Activated naive CD4-positive, alpha-beta T cell treated with Interleukin-2 at 50 U/mL for 16 hours (primary cell): ENCODE measurements at places on chromosomes 6 and 20.

DNA sequence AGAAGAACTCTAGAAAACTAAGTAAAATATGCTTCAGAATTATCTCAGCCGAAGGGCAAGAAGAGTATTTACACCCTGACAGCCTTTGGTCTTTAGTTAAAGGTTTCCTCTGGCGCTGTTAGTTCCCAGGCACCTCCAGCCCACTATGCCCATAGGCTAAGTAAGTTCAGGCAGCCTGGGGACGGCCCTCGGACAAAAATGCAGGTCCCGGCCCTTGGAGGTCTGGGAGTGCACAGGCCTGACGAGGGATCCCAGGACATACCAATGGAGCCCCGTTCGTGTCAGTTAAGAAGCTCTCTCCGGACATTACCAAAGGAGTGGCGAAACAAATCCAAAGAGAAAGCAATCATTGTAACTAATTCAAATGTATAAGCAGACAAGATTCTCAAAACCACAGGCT, 311.8 kb downstream of the CD83 start:
- no peak for DNase-seq

- no peak for DNase-seq
Observed at GRCh38 chr20:5211803-5212714, 85.3 kb downstream of the CDS2 start.

GRCh38 chr6:108565091-108565766, 4.5 kb downstream of the FOXO3 start:
- DNase-seq: no peak

- no peak for DNase-seq
Observed at GRCh38 chr20:13461849-13462458, 176.8 kb downstream of the TASP1 start.

DNA sequence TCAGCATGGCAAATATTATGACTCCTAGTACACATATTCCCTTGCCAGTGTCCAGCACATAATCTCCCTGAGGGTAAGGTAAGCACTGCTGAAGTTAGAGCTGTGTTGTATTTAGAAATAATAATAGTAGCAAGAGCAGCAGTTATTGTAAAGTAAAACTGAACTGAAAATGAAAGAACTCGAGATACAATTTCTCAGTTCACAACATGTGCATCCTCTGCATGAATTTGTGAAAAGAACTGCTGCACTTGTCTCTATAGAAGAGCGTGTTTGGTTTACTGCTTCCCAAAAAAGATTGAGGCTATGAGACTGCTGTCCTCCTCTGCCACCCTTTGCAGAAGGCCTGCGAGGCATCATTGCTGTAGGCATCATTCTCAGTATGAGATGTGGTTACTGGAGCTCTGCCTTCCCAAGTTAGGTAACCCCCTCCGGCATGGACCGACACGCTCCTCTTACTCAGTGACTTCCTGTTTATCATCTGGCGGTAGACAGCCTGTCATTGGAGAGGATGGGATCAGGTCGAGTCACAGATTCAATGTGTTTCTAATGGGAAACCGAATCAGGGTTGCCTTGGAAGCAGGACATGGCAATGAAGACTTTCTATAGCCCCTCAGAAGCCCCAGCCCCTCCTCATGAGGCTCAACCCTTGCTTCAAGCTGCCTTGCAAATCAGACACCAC, 48.1 kb downstream of the SLC24A3 start:
- no peak for DNase-seq

- no peak for DNase-seq
Observed at GRCh38 chr6:170074435-170074834, 216.4 kb downstream of the DLL1 start.

DNA sequence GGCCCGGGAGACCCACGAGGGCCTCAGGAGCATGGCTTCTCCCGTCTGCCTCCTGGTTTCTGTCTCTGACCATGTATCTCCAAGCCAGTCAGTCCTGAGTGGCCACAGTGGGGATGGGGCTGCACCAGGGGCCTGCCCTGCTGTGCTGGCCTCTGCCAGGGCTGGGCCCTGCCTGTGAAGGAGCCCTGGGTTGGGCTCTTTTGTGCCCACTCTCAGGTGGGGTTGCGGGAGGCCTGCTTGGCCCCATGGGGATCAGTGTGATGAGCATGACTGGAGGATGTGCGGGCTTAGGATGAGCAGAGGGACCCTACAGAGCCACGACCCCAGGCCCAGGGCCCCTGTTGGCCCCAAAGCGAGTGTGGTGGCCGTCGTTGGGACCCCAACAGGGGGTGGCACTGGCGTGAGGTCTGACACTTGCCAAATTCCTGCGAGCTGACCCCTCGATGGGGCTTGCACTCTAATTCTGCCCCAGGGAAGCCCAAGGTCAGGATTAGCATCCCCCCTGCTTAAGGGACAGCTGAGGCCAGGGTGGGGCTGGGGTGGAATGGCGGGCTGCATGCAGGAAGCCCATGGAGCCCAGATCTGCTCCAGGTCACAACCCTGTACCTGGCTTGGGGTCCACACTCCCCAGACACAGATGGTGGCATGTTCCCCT, 90.0 kb upstream of the BHLHE23 start:
- DNase-seq: no peak

GRCh38 chr20:2022163-2022562, 28.3 kb upstream of the PDYN start:
- DNase-seq: no peak

- DNase-seq: no peak
Observed at GRCh38 chr6:16751251-16751946, 9.9 kb downstream of the ATXN1 start.

DNA sequence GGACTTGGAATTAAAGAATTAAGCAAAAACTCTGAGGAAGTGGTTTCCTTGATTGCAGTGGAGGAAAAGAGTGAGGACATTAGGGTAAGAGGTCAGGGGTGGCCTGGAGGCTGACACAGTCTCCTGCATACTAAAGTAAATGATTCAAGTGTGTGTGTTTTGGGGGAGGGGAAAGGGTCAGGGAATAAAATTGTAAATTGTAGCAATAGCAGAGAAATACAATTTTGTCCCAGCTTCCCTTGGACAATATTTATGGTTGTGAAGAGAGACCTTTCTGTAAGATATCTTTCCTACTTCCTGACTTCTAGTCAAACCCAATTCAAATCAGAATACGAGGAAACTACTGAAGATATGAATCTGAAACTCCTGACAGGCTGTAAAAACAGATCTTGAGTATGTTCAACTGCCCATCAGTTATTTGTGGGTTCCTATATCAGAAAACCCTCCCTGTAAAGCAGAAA, 143.4 kb upstream of the HMGN3 start:
- DNase-seq: no peak

GRCh38 chr6:128491100-128491581, 29.3 kb downstream of the PTPRK start:
- no peak for DNase-seq

- DNase-seq: no peak
Observed at GRCh38 chr20:44785768-44786167, 24.6 kb downstream of the RIMS4 start.

DNA sequence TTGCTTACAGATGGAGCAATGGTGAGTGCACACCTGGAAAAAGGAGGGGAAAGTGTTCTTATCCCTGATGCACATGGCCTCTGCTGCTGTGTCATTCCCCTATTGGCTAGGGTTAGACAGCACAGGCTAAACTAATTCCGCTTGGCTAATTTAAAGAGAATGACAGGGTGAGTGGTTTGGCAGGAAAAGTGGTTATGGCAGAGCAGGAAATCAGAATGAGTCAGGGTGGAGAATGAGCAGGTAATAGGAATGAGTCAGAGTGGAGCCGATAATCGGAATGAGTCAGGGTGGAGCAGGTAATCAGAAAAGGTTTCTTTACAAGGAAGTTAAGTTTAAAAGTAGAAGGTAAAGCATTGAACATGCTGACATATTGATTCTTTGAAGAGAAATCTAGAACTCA, 355.5 kb upstream of the HTR1E start:
- DNase-seq: no peak

DNA sequence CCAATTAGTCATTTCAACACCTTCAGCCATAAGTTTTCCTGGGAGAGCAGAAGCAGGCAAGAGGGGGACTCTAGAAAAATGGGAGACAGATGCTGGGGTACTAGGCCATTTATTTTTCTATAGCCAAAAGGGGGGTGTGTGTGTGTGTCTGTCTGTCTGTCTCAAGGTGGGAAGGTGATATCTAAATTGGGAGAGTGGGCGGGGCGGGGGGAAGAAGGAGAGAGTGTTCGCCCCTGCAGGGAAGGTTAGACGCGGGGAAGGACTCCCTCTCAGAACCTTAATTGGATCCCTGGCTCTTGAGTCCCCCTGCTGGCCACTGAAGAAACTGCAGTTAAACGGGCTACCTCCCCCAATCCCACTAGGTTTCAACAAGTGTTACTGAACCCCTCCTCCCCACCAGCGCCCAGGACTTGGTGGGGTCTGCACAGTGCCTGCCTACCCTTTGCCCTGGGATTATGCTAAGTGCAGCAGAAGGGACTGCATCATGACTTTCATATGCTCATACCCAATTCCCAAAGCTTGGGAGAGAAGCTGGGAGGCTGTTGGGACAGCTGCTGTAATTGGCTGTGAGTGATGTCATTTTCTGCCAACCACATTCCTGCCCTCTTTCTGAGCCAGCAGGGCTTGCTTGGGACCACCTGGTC, 45.8 kb downstream of the FOXP4 start:
- DNase-seq: peak; percentile 80

GRCh38 chr6:132465530-132466485, 47.1 kb downstream of the STX7 start:
- DNase-seq: no peak

DNA sequence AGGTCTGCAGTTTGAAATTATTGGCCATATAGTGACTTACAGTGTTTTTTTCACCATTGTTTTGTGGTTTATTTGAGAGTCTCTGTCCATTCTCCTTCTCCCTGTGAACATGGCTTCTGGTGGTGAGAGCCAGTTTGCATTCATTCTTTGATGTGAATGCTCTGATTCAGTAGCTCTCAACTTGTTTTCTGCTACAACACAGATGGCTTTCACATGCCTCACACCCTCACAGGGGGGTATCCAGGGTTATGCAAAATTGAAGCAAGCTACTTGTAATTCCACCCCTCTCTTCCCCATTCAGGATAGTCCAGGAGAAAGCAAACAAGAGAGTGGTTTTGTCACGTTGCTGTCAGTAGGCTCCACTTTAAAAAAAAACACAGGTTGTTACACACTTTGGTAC, 55.6 kb downstream of the SLX4IP start:
- no peak for DNase-seq

GRCh38 chr20:16415071-16416053, 157.9 kb downstream of the KIF16B start:
- DNase-seq: no peak

- no peak for DNase-seq
Observed at GRCh38 chr6:128704601-128705000, 178.3 kb upstream of the LAMA2 start.

GRCh38 chr20:22338140-22338708, 246.1 kb downstream of the FOXA2 start:
- DNase-seq: no peak

GRCh38 chr20:14861028-14861699, 523.8 kb upstream of the FLRT3 start:
- DNase-seq: no peak

DNA sequence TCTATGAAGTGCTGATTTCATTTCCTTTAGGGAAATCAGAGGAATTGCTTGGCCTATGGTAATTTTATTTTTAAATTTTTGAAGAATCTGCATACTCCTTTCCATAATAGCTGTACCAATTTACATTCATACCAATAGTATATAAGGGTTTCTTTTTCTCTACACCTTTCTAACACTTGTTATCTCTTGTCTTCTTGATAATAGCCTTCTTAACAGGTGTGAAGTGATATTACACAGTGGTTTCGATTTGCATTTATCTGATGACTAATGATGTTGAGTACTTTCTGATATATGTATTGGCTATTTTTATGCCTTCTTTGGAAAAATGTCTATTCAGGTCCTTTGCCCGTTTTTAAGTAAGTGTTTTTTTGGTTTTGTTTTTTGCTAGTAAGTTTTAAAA, 40.8 kb downstream of the SMAP1 start:
- no peak for DNase-seq

DNA sequence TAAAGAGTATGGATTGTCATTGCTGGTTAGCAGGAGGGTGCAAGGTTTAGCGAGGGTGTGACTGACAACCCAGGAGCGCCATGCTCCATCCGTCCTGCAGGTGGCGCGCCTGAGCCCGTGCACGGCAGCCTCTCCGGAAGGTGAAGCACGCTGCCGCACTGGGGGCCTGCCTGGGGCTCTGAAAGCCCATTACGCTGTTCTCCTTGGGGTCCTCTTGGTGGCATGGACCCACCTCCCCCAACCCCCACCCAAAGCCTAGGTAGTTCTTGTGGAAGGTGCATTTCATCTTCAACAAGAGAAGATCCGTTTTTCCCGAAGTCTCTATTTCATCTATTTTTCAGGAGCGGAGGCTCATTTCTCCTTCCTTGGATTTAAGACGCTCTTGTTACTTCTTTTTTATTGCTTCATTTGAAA, 197.4 kb upstream of the KCNG1 start:
- peak; percentile 58 for DNase-seq

DNA sequence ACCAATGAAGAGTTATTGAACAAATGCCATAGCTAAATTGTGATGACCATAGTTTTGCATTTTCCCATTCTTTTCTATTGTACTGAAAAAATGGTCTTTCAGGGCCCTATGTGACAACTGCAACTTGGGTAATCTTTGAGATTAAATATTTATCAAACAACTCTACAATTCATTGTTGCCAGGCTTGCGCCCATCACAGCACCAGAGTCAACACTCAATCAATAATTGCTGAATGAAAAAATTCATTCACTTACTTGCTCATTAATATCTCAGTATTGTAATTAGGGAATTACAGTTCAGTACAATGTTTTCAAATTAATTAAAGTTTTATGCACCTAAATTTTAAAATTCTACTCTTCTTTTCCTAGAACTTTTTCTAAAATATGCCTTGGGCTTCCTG, 7.7 kb upstream of the RALGAPA2 start:
- no peak for DNase-seq

DNA sequence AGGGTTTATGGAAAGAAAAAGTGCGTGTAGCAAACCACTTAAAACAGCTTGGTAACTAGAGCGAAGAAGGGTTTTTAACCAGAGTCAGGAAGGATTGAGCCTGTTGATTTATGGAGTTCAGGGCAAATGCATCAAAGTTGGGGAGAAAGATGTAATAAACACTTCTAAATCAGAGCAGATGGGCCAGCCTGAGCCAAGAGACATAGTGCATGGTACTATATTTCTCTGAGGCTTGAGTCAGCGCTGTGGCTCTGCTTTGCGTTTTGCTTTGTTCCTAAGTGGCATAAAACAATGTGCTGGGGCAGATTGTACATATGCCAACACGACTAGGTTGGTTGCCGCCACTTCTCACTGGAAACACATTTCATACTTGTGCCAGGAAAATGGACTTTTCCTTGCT, 111.3 kb downstream of the BCKDHB start:
- no peak for DNase-seq

GRCh38 chr6:49430187-49430586, 32.9 kb downstream of the MMUT start:
- no peak for DNase-seq

GRCh38 chr20:62918831-62919230, 7.5 kb downstream of the DIDO1 start:
- peak; percentile 60 for DNase-seq

GRCh38 chr20:25022680-25023079, 30.1 kb upstream of the APMAP start:
- DNase-seq: no peak

DNA sequence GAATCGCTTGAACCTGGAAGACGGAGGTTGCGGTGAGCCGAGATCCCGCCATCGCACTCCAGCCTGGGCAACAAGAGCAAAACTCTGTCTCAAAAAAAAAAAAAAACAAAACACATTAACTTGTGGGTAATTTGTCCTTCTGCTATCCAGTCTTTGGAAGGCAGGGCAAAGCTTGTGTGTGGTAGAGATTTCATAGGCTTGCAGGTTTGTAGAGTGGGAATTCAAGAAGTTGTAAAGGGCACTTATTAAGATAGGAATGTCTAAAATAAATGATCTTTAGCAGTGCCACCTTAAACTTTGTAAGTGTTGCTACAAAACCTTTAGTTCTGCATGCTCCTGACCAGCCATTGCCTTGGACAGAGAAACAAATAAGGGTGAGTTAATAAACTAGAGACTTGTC, 8.4 kb downstream of the VAPB start:
- no peak for DNase-seq
